ENCODE measurements at places on chromosomes 4 and X.

- no peak for DNase-seq
These were observed 438.6 kb upstream of the EPHA5 start for GRCh38 chr4:66108898-66109297.

DNA sequence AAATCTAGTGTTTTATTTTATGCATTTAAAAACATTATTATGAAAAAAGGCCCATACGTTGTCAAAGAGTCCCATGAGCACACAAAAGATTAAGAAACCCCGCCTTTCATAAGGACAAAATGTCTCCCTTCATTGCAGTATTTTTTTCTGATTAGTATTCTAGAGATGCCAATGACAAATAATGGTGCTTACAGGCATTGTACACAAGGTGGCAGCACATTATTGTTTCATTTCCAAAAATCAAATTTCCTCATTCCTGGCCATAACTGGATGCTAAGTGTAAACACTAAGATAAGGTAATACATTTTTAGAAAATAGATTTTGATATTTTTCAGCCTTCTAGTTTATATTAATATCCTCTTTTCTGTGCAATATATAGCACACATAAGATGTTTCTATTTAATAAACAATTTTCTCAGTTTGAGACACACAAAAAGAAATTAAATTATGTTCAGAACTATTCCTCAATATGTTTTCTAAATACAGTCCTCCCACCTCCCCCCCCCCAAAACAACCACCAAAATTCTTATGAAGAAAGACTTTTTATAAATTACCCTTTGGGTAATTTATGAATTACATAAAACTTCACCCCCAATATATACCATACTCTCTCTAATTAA is 47.7 kb downstream of the TIGD2 start:
- DNase-seq = peak; percentile 77

DNA sequence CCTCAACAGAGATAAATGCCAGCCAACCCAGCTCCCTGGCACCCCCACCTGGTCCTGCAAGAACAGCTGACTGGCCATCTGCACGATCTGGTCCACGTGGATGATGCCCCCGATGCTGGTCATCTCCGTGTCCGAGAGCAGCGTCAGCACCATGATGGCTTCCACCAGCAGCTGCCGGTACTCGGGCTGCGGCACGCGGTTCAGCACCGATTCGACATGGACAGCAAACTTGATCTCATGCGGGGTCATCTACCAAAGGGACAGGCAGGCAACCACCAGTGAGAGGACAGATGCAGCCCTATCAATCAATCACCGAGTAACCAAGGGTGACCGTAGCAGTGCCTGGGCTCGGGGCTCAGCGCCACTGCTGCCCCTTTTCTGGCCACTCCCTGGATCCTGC is 89.8 kb downstream of the PHKA2 start:
- no peak for DNase-seq

- DNase-seq = no peak
These were observed 143.7 kb downstream of the NAA11 start for GRCh38 chr4:79182209-79182608.

DNA sequence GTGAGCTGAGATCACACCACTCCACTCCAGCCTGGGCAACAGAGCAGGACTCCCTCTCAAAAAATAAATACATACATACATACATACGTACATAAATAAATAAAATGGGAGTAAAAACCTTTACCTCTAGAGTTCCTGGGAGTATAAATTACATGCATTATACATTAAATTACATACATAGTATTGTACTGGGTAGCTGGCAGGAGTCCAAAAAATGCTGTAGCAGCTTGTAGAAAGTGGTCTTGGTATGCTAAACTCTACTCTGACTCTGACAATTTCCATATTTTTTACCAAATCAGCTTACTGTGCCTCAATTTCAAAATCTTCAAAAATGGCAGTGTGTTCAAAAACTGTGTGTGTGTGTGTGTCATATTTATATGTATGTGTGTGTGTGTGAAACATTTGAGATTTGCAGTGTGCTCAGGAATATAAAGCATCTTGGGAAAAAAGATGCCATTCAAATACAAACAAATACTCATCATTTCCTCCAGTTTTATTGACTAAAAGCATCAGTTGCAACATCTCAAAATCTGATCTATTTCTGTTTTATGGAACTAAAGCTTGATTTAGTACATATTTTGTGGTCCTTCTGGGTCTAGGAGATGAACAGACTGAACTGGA is 171.7 kb downstream of the SHROOM3 start:
- no peak for DNase-seq

GRCh38 chr4:170248576-170248975 is 158.8 kb upstream of the AADAT start:
- no peak for DNase-seq

GRCh38 chrX:11040405-11040804 is 70.7 kb upstream of the HCCS start:
- DNase-seq = no peak

DNA sequence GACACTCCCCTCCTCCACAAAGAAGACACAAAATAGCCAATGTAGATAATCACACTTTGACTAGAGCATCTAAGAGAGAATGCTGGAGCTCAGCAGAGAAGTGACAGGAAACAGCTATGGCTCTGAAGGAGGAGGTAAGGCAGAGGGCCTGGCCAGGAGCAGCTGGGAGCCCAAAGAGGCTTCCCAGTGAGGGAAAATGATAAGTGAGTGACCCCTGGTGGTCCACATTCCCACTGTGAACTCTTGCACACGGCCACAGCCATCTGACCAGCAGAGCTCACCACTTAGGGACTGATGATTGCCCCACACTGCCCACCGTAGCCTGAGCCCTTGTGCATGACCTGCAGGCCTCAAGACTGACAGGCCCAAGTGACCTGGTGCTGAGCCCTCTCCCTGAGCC is 162.7 kb upstream of the GALNTL6 start:
- DNase-seq = no peak

DNA sequence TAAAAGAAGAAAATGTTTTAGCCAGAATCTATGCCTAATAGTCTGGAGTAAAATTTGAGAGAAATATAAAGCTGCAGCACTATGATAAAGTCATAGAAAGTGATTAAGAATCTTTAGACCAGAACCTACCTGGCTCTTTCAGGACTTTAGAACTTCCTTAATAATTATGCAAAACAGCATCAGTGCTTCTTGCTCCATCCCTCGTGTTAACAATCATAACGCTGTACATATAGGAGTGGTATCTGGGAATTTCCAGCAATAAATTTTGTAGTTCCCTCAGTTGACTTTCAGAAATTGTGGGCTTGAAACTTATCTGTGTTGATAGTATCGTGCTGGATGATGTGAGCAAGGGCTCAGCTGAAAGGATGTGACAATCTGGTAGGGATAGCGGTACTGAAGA is 102.1 kb upstream of the RASGEF1B start:
- no peak for DNase-seq

DNA sequence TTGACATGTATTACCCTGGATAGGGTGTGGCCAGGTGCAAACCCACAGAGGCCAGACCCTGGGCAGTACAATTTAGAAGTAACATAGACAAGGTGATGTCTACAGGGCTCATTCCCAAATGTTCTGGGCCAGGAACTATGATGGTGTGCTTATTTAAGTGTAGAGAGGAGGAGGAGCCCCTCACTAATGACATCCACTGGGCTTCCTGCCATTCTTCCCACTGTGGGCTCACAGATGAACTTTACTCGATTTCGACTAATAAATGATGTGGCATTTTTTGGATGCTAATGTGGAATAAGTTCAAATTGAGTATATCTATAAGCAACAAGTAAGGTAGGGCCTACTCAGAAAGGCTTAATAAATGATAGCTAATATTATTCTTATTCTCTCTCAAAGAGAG is 280.9 kb upstream of the BOD1L1 start:
- no peak for DNase-seq

GRCh38 chrX:129840344-129840743 is 3.3 kb downstream of the ZDHHC9 start:
- no peak for DNase-seq

- no peak for DNase-seq
These were observed 73.2 kb upstream of the UCP1 start for GRCh38 chr4:140641789-140642439.

DNA sequence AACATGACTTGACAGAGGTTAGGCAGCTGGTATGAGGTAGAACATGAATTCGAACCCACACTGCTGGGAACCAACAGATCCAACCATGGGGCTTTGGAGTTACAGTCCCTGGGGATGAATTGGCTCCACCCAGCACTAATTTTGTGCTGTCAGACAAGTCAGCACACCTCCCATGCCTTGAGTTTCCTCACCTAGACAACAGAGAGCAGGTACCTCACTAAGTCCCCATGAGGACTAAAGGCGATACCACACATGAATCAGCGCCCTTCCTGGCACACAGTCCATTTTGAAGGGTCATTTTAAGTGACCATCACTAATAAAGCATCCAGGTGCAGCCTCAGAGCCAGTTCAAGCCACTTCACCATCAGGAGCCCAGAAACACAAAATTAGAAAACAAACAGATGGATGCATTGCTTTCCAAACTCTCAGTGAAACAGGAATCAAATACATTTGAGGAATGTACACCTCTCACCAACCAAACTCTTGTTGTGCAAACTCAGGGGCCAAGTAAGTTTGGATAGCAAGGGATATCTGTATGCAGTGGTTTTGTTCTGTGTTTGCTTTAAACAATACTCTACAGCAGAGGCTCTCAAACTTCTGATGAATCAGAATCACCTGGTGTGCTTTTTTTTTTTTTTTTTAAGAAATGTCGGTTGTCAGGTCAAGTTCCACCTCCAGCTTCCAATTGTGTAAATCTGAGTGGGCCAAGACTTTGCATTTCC is 10.1 kb downstream of the IDS start:
- DNase-seq = no peak

- no peak for DNase-seq
These were observed 68.2 kb upstream of the MAML3 start for GRCh38 chr4:140222171-140222570.

- DNase-seq = no peak
These were observed 133.7 kb downstream of the SOWAHB start for GRCh38 chr4:76764251-76764650.
